ENCODE measurements at places on chromosomes 4 and X. TPM values are rescaled to one million over a fixed set of nuclear protein-coding genes. Genes with fewer than 3 reads are reported as not detected.

GRCh38 chrX:54808109-54808604 is 612 bp downstream of the MAGED2 start:
- no peak for DNase-seq

DNA sequence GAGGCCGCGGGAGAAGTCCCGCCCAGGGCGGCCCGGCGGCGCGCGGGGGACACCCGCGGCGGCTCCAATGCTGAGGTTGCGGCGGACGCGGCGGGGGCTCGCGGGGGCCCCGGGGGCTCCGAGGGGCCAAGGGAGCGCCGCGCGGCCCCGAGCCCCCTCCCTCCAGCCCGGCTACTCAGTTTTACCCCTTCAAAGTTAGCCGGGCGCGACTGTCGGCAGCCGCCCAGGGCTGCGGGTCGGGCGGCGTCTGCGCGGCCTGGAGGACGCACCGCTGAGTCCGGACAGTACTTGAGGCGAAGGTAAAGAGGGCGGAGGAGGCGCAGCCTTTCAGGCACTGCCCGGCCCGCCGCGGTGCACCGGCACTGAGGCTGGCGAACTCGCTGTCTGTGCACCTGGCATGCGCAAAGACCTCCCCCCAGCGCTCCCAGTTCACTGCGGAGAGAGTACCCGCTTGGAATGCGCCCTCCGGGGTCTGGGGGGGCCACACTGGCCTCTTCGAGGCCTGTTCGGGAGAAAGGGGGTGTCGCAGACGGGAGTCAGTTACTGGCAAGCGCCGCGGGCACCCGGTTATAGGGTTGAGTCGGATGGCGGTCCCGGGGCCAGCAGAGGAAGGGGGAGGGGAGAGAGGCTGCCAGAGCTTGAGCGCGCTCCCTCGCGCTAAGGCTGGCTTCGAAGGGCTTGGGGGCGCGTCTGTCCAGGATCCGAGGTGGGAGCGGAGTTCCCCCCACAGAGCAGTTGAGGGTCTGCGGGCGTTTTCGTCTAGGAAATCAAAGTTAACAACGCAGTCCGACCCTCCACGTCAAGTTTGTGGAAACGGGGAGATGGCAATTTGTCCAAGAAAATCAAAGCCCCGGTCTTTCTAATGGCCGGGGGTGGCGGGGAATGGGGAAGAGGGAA is 1.1 kb downstream of the PCDH19 start:
- no peak for DNase-seq

ZNF732 gene
- total RNA-seq, result 2.0 TPM

ADH1C gene
- total RNA-seq, result not detected

MAGEC1 gene
- total RNA-seq, result not detected

GRCh38 chrX:47915886-47916493 is 79.3 kb downstream of the ZNF81 start:
- no peak for DNase-seq

GRCh38 chrX:70921709-70922352 is 9.1 kb downstream of the SLC7A3 start:
- DNase-seq, result no peak

DNA sequence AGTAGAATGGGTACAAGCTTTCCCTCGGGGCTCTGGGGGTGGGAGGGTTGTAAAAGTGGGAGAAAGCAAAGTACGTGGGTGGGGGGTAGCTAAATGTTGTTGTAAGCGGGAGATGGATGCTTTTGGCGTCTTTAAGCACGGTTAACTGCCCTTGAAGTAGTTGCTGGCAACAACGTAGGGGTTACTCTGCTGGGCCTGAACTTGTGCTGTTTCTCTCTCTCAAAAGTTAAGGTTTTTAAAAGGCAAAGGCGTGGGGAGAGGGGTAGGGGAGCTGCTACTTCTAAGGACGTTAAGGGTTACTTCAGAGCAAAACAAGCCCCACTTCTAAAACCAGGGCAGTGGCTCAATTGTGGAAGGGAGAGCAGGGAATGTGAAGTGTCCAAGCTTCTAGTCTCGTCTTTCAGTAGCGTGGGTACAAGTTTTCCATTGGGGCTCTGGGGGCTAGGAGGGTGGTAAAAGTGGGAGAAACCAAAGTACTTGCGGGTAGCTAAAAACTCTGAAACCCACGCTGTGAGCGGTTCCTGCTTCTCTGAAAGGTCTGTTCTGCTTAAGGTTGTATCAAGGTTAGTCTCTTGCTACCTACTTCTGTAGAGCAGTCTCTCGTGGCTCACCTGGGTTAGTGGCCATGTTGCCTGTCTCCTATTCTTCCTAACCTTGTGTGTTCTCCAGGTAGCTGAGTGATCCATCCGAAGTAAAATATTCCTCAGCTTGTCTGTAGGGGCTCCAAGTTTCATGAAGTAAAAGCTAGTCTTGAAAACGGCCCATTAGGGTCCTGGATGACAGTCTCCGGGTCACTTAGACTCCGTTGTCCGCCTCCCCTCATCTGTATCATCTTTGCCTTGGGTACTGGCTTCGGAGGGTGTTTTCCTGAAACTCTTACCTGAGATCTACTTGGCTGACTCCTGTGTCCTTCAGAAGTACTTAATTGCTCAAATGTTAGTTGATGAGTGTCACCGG is 1.7 kb upstream of the WDR1 start:
- no peak for DNase-seq
